ENCODE measurements at places on chromosomes 3 and 15. TPM values are rescaled to one million over a fixed set of nuclear protein-coding genes. Genes with fewer than 3 reads are reported as not detected.

The FBXL22 gene
- 1.9 TPM for polyA plus RNA-seq

The CPNE4 gene
- polyA plus RNA-seq = 0.35 TPM

GRCh38 chr3:193389335-193389734 lies 10.8 kb upstream of the ATP13A5 start:
- no peak for DNase-seq

The AGTR1 gene
- 23.0 TPM for polyA plus RNA-seq

- DNase-seq = no peak
These were observed 38.2 kb upstream of the MYZAP start for GRCh38 chr15:57553526-57553925.

The KBTBD13 gene
- polyA plus RNA-seq = 0.05 TPM
